Stimulated activated CD8-positive, alpha-beta memory T cell treated with anti-CD3 and anti-CD28 coated beads, Interleukin-15, amount 100 ng/mL, for 24 hours (primary cell): ENCODE measurements at places on chromosomes 7 and 10.

- DNase-seq, result peak; percentile 20
Measured at GRCh38 chr7:131235489-131236317, 92.0 kb upstream of the MKLN1 start.

GRCh38 chr7:143046426-143046851 is 5.7 kb upstream of the OR6V1 start:
- DNase-seq, result no peak

DNA sequence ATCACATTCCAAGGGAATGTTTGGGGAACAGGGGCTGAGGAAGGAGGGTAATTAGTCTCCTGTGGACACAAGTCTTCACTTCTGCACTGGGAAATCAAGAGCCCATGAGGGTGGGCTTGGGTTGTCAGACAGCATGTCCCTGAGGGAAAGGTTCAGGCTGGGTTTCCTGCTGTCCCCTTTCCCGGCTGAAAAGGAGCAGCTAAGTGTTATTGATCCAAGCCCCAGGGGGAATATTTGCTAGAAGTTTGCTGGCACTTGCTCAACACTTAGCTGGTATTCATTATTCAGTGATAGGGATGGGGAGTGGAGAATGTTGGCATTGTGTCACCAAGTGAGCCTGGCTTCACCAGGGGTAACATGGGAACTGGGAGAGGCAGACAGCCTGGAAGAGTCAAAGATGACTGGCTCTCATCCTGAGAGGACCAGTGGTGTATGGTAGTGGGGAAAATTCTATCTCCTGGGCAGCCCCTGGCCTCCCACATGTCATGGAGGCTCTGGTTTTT is 344.4 kb upstream of the PODXL start:
- no peak for DNase-seq

- DNase-seq, result no peak
Measured at GRCh38 chr10:1596482-1597099, 140.7 kb downstream of the ADARB2 start.

DNA sequence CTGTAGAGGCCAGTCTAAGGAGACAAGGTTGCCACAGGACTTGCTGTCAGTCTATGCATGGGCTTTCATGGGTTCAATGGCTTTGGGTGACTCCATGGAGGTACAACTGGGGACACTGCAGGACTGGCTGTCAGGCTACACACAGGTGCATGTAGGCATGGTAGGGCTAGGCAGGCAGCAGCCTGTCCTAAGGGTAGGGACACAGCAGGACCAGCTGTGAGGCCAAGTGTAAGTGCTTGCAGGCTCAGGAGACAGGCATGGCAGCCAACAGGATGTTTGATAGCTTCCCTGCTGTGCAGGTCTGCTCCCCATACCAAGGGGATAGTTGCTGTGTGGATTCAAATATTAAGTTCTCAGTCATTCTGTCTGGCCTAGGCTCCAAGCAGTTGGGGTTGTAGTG is 181.0 kb upstream of the NPY start:
- DNase-seq, result no peak

DNA sequence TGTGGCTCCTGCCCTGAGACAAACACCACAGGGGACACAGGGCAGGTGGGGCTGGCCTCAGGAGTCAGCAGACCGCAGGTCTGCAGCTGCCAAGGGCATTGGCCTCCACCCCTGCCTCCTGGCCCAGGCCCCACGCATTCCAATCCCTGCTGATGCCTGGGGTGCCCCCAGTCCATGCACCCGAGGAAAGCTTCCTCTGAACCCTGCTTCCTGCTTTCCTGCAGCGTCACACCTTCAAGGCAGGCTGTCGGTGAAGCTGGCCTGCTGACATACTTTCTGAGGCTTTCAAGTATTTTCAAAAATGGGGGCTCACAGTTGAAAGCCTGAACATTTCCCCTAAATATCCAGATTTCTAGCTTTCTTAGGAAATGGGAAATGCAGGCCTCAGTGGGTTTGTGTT is 22.5 kb upstream of the ANTXRL start:
- DNase-seq, result no peak

- no peak for DNase-seq
Measured at GRCh38 chr7:27168265-27168947, 3.1 kb upstream of the HOXA9 start.

DNA sequence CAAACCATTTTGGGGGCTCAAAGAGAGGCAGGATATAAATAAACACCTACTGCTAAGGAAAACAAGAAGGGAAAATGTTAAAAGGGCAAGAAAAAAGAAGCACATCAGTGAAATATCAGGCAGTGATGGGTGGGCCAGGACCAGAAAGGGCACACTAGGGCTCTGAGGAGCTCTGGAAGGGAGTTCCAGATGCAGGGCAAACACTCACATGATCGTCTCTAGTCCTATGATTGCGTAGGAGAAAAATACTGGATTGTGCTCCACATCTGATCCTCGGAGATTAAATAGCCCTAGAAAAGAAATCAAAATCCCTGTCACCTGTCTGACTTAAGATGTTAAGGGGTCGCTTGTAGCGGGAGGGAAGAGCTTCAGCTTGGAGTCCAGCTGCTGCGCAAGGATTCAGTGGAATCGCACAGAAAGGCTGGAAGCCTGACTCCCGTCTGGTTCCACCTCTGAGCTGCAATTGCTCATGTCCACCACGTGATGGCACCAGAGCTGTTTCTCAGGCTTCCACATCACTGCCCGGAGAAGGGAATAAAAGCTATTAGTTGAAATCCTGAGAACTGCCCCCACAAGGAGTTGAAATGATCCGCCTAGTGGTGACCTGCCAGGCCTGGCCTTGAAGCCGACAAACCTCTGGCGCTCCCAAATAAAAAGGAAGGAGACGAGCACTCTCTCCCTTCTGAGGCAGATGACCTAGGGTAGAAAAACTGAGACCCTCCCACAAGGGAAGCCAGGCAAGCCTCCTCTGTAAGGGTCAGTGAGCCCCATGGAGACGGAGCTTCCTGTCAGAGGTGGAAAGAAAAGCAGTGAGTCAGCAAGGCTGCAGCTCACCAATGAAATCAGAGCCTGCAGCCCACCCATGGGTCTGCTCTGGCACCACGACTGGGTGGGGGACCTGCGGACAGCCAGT is 39.2 kb downstream of the XPNPEP1 start:
- DNase-seq, result peak; percentile 21

- no peak for DNase-seq
Measured at GRCh38 chr7:90347759-90348158, 1.2 kb downstream of the GTPBP10 start.

GRCh38 chr7:73343671-73344380 is 15.9 kb downstream of the FKBP6 start:
- DNase-seq, result no peak
